ENCODE measurements at places on chromosomes 4 and X. TPM values are rescaled to one million over a fixed set of nuclear protein-coding genes. Genes with fewer than 3 reads are reported as not detected.

PTCHD1 gene
- polyA plus RNA-seq = 0.05 TPM

FDCSP gene
- 0.61 TPM for polyA plus RNA-seq

MAGEA4 gene
- not detected for polyA plus RNA-seq

FHIP1A gene
- 4.3 TPM for polyA plus RNA-seq

LRP2BP gene
- 2.1 TPM for polyA plus RNA-seq

PF4V1 gene
- not detected for polyA plus RNA-seq

FMR1 gene
- polyA plus RNA-seq = 11.6 TPM

ZDHHC15 gene
- polyA plus RNA-seq = 0.96 TPM

ADAM29 gene
- not detected for polyA plus RNA-seq

STS gene
- 1.1 TPM for polyA plus RNA-seq

HMGN5 gene
- 18.9 TPM for polyA plus RNA-seq

FUNDC1 gene
- 11.8 TPM for polyA plus RNA-seq

PABPC5 gene
- polyA plus RNA-seq = 0.49 TPM

FBXW7 gene
- polyA plus RNA-seq = 18.1 TPM

UGT2B10 gene
- not detected for polyA plus RNA-seq

ADAMTS3 gene
- 0.09 TPM for polyA plus RNA-seq

STK32B gene
- polyA plus RNA-seq = 6.6 TPM

HOPX gene
- 29.3 TPM for polyA plus RNA-seq

CT45A10 gene
- polyA plus RNA-seq = not detected

NRK gene
- polyA plus RNA-seq = 0.15 TPM

TMPRSS11D gene
- polyA plus RNA-seq = not detected

PRICKLE3 gene
- 4.3 TPM for polyA plus RNA-seq

MAGEA10 gene
- not detected for polyA plus RNA-seq

VCX3A gene
- polyA plus RNA-seq = not detected

RGN gene
- polyA plus RNA-seq = 21.3 TPM

FAM156B gene
- 49.7 TPM for polyA plus RNA-seq

GPC3 gene
- polyA plus RNA-seq = 2.9 TPM

UGT2B17 gene
- polyA plus RNA-seq = 0.49 TPM

CSAG1 gene
- polyA plus RNA-seq = not detected

CDK16 gene
- polyA plus RNA-seq = 46.2 TPM

DCAF4L1 gene
- polyA plus RNA-seq = 0.09 TPM

GAGE13 gene
- polyA plus RNA-seq = not detected

IQCM gene
- not detected for polyA plus RNA-seq

ERAS gene
- polyA plus RNA-seq = 0.49 TPM

SPIN4 gene
- polyA plus RNA-seq = 1.9 TPM

MTM1 gene
- 3.6 TPM for polyA plus RNA-seq

CCNA2 gene
- 0.82 TPM for polyA plus RNA-seq

AGTR2 gene
- not detected for polyA plus RNA-seq

KDR gene
- polyA plus RNA-seq = 6.0 TPM

TLR10 gene
- polyA plus RNA-seq = 0.12 TPM

F9 gene
- not detected for polyA plus RNA-seq

PCDH11X gene
- polyA plus RNA-seq = 0.02 TPM

RHOH gene
- polyA plus RNA-seq = 0.11 TPM

GAB3 gene
- 2.7 TPM for polyA plus RNA-seq
